NCI-H187 (cell line): ENCODE measurements at places on chromosomes 3 and 15.

- no peak for DNase-seq
These were observed 38.6 kb downstream of the DENND6A start for GRCh38 chr3:57654267-57654666.

DNA sequence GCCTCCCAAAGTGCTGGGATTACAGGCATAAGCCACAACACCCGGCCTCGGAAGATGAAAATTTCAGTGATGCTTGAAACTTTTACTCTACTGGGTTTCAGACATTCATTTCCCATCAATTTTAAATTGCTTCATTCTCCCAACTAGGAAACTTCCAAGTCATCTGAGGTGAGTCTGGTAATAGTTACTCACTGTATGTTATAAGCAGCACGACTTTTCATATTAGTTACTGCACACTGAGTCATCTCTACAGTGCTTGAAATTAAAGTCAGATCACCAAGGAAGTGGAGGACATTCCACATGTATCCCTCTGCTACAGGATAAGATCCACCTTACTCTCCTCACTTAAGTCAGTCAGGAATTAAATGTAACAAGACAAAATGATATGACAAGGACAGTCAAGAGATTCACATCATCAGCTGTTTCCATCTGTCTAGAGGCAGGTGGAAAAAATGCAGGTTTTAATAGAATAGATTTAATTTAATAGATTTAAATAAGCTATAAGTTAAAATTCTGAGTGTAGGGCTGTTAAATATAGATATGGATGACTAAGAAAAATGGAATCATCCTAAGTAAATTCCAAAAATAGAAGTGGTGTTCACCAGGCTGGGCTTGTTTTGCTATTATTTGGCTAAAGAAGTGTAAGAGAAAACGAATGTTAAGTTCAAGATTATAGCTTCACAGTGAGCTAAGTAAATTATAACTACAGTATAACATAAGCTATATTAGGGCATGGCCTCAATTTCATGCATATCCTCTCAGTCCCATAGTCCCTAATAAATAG is 104.4 kb downstream of the TMCO5A start:
- no peak for DNase-seq

DNA sequence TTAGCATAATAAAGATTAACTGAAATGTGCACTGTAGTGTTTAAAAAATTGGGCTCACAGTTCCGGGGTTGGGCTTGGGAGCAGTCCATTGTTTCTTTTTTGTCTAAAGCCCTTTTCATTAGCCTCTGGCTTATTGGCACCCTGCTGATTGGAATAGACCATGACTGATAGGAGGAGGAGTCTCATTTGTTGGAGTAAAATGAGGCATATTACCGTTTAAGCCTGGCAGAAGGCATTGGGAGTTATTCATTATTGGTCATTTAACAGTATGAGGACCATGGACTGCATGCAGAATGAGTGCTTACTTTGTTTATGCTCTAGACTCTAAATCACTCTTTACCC is 139.0 kb upstream of the CGNL1 start:
- DNase-seq: no peak

GRCh38 chr15:77039848-77040247 is 31.1 kb downstream of the TSPAN3 start:
- DNase-seq: no peak

- no peak for DNase-seq
These were observed 50.3 kb upstream of the SLC6A6 start for GRCh38 chr3:14352002-14352627.

DNA sequence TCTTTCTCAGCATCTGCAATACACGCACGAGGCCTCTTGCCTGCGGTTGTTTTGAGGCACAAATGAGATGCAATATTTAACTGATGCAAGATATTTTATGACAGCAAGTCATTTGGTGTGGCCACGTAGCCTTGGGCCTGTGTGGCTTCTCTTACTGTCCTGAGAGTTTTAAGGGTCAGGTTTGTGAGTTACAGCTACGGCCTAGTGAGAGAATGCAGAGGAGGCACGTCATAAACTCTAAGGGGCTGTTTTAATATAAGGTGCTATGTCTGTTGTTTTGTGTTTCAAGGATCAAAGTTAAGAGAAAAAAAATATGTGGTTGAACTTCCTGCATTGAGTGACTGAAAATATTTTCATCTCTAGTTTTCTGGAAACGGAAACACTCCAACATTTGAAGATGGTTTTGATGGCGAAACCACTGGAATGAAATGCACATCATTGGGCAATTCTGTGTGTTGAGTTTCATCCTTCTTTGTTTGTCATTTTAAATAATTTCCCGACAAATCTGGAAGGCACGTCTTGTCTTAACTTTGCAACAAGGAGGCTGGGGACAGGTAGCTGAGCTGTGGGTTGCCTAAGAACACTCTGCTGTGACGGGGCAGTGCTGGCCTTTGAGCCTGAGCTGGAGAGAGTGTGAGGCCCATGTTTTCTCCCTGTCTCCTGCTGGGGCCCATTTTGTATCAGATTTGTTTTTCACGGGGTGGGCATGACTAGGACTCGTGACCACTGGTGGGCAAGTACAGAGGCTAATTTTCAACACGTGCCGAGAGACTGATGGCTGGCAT is 5.1 kb downstream of the APBA2 start:
- DNase-seq: no peak
